Muscle of leg (tissue), 16 donors: ENCODE measurements at places on chromosomes 12 and 14.

- peak; percentile 71 for DNase-seq
These were observed 17.1 kb downstream of the BCAT1 start for GRCh38 chr12:24931666-24932405.

- DNase-seq = no peak
These were observed 33.0 kb downstream of the DEGS2 start for GRCh38 chr14:100126401-100126800.

DNA sequence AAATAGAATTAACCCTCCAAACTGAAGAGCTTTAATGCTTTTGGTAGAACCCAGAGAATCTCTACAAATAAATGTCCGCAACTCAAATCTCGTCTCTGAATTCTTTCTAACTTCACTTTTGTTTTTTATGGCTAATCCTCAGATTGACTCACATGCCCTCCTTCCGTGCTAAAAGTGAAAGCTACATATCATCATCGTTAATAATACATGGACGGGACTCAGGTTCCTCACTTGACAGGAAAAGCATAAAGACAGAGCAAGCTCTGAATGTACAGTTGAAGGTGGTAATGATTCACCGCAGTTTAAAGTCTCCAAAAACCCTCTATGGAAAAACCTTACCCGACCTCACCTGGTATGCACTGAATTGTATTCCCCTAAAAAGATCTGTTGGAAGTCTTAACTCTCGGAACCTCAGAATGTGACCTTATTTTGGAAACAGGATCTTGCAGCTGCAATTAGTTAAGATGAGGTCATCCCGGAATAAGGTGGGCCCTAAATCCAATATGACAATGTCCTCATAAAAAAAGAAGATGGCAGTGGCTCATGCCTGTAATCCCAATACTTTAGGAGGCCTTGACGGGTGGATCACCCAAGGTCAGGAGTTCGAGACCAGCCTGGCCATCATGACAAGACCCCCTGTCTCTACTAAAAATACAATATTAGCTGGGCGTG, 147.4 kb upstream of the FOXN3 start:
- no peak for DNase-seq

- peak; percentile 81 for DNase-seq
These were observed 771 bp upstream of the AVPR1A start for GRCh38 chr12:63151623-63152320.

DNA sequence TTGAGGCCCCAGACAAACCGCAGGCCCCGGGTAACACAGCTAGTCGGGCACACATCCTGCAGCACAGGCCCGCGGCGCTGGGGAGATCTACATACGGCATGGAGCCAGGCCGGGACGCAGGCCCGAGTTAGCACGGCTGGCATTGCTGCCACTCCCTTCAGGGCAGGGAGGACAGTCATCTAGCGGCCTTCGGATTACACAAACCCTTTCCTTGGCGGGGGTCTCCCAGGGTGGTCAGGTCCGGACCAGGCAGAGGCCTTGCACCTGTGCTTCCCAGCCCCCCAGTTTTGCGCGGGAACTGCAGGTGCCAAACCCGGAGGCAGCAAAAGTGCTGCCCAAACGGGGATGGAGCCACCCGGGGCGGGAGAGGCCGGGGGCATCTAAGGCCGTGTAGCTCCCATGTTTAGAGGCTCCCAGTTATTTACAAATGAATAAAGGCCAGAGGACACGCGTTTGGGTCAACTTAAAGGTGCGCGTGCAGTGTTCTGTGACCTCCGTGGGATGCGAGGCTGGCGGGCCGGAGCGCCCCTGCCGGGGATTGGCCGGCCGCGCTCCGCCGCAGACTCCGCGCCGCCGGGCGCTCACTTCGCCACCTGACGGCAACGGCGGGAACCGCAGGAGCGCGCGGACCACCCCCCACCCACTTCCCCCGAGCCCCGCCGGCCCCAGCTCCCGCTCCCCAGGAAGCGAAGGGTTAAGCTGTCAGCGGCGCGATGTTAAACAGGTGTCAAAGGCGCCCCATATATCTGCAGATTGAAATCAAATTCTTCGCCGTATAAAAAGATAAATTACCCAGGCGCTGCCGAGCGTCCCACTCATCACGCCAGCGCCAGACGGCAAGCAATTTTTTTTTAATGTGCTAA, 18.1 kb downstream of the VSX2 start:
- peak; percentile 35 for DNase-seq

DNA sequence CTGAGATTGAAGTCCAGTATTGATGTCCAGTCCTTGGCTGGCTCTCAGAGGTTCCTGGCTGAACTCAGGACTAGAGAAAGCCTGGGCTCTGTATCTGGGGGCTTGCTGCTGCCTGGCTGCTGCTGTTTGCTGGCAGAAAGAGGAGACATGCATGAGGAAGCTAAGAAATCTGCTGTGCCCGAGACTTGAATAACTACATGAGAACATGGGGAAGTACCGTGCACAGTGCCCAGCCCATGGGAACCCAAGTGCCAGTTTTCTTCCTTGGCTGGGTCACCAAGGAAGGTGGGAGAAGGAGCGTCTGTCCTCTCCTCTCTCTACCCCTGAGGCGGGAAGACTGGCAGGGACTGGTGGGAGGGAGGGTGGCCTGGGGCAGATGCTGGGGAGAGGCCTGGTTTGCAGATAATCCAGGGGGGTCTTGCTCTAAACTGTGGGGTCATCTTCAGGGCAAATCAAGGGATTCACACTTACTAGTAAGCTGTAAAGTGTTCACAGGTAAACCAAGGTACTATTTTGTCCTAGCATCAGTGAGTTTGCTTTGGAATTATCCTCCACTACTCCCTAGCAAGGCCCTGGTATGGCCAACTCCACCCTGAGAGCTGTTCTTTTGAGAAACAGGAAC, 13.8 kb upstream of the ZFP36L1 start:
- DNase-seq = peak; percentile 53

GRCh38 chr12:27606986-27607385, 83.0 kb downstream of the PPFIBP1 start:
- no peak for DNase-seq

DNA sequence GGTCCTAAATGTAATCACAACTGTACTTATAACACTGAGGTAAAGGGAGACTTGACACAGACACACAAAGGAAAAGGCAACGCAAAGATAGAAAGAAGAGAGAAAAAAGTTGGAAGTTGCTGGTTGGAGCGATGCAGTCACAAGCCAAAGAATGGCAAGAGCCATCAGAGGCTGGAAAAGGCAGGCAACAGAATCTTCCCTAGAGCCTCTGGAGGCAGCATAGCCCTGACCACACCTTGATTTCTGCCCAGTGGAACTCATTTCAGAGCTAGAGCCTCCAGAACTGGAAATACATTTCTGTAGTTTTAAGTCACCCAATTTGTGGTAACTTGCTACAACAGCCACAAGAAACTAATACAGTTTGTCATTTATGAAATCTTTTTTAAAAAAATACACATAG, 89.2 kb downstream of the PUS7L start:
- DNase-seq = no peak

DNA sequence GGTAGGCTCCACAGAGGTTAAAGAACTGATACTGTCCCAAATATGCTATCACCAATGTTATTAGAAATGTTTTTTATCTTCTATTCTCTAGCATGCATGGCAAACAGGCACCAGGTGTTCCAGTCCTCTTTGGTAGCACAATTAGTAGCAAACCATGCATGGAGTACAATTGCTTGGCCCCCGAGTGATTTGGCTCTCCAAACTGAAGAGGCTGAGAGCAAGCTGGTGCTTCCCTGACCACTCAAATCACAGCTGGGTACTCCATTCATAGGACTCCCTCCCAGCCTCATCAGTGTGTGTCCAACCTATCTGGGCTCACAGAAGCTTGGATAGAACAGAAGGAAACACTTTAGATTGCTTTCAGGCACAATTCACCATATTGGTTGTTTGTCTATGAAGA, 93.4 kb downstream of the DIO2 start:
- no peak for DNase-seq

DNA sequence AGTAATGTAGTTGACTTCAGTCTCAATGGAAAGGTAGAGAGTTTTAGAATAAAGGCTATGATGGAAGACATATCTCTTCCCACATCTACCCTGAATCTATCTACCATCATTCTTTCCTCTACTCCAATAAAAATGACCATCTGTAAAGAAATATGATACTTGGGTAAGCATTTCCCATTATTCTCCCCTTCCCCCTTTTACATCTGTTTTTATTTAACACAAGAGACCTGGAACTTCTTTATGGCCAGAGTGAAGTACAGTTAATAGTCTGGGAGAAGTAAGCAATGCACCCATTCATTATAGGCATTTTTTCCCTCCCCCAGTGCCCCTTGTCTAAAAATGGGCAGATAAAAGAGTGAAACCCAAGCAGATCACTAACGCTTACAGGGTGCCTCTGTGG, 6.5 kb downstream of the TPH2 start:
- no peak for DNase-seq

DNA sequence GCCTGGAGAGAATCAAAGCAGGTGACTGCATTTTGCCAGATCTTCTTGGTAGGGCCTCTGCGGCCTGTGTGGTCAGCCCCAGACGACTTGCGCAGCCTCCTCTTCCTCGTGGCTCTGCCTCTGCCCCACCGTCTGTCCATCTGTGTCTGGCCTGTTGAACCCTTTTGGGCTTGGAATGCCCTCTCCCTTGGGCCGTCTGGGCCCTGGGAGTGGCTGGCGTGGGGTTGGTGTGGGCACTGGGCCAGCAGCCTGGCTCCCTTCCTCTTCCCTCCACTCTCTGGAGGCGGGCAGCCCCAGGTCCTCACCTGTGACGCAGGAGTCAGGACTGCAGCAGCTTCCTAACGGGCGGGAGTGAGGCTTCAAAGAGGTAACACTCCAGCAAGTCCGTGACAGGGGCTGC, 9.7 kb upstream of the CCDC197 start:
- no peak for DNase-seq

DNA sequence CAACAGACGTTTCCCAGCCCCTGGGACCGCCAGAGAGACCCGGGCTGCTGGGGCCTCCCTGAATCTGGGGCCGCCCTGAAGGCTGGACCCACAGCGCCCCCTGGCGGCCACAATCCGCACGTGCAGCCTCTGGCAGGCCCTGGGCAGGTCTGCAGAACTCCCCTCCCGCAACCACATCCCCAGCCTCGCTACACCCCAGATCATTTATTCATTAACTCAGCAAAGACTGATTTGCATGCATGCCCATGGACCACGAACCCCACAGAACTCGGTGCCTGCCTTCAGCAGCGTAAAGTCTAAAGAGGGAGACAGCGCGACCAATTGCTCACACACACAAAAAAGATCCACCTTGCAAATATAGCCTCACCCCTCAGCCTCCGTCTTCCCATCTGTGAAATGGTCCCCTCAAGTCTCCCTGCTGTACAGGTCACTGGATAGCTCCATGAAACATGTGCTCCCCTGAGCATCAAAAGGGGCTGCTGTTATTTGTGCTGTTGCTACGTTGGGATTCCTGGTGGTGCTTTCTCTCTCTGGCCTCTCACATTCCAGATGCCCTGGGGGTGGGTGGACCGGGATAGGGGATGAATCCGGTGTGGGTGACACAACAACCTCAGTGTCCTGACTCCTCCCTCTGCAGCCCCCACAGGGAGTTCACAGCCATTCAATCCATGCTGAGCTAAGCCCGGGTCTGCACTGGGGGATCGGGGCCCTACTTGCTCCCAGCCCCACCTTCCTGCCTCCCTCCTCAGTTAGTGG, 96.4 kb downstream of the SCARB1 start:
- peak; percentile 87 for DNase-seq

GRCh38 chr12:22935090-22935489, 310.1 kb downstream of the ETNK1 start:
- no peak for DNase-seq

GRCh38 chr12:17793854-17794253, 296.1 kb downstream of the RERGL start:
- DNase-seq = no peak

- DNase-seq = peak; percentile 66
These were observed 845 bp upstream of the RARG start for GRCh38 chr12:53232646-53233461.

GRCh38 chr12:13350381-13350780, 153.9 kb downstream of the EMP1 start:
- no peak for DNase-seq

- peak; percentile 92 for DNase-seq
These were observed 17.5 kb downstream of the RAD51B start for GRCh38 chr14:67837011-67837624.

DNA sequence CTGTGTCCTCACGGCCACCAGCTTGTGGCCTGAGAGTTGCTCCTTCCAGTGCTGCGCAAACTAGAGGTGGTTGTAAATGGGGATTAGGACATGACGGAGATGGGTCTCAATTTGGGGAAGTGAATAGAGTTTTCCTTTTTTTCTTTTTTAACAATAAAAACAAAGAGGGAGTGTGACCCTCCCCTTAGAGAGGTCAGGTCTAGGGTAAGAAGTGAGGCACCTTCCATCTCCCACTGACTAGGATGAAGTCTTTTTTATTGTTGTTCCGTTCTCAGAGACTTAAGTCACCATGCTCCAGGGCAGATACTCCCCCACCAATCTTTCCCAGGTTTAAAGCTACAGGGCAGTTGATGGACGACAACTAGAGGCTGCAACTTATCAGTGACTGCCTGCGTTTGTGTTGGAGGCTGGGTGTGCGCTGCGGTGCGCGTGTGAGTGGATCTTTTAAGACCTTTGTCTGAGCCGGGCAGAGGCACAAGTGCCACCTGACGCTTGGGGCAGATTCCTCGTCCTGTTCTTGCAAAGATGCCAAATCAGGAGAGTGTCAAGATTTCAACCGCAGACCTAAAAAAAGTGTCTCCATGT, 2.1 kb upstream of the GSC start:
- DNase-seq = no peak

DNA sequence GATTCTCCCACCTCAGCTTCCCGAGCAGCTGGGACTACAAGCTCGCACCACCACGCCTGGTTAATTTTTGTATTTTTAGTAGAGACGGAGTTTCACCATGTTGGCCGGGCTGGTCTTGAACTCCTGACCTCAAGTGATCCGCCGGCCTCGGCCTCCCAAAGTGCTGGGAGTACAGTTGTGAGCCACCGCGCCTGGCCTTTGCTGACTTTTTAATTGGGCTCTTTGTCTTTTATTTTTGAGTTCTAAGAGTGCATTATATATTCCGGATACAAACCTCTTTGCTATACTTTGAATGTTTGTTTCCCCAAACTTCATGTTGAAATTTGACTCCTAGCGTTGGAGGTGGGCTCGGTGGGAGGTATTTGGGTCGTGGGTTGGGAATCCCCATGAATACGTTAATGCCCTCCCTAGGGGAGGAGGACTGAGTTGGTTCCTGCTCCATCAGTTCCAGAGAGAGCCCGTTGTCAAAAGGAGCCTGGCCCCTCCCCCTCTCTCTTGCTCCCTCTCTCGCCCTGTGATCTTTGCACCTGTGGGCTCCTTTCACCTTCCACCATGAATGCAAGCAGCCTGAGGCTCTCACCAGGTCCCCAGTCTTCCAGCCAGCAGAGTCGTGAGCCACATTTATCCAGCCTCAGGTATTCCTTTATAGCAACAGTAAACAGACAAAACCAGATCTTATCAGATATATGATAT, 103.2 kb upstream of the EVL start:
- DNase-seq = no peak

GRCh38 chr12:123519141-123520001, 14.1 kb downstream of the RILPL1 start:
- DNase-seq = peak; percentile 54

GRCh38 chr12:118980407-118981014, 830 bp upstream of the SRRM4 start:
- no peak for DNase-seq
